ENCODE measurements at places on chromosomes 16 and 17.

DNA sequence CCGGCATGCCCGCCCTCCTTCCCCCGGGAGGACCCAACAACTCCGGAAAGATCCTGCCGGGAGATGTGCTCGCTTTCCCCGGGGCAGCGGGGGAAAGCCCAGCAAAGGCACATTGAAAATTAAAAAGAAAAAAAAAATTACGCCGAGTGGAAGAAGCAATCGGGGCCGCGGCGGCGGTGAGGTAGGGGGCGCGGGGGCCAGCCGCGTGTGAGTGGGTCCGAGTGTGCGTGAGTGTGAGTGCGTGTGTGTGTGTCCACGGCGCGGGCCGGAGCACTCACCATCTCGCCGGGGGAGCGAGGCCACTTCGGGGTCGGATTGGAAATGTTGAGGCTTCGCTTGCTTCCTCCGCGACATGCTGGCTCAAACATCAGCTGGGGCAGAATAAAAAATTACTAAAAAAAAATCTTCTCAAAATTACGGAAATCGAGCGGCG is at the start of gene SALL1:
SALL1 (minus strand) TSS at position 383 of the 433 bp plus-strand sequence; CDS start at position 354, 29 bp downstream.
- DNase-seq, result no peak

- DNase-seq, result peak; percentile 86
Observed at GRCh38 chr17:50919321-50920040, 53.3 kb upstream of the TOB1 start.

- DNase-seq, result no peak
Observed at GRCh38 chr16:85564277-85565051, 48.7 kb upstream of the GSE1 start.

- no peak for DNase-seq
Observed at GRCh38 chr17:28545787-28546415, 6.5 kb downstream of the UNC119 start.

DNA sequence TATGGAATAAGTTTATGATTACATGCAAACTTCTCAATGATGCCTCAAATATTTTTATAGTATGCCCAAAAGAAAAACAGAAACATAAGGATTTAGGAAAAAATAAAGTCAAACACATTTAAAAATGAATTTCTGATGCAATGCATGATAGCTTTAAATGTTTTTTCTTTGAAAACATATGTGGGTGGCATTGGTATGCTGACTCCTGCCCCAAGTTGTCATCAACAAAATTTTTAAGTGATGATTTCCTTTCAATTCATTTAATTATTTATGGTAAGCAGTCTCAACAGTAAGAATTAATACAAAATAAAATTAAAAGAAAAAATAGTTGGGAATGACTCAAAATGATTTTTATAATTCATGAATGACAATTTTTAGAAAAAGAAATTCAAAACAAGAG is 104.9 kb downstream of the CEP112 start:
- no peak for DNase-seq

GRCh38 chr16:73058221-73058615 is 10.3 kb upstream of the ZFHX3 start:
- DNase-seq, result no peak

DNA sequence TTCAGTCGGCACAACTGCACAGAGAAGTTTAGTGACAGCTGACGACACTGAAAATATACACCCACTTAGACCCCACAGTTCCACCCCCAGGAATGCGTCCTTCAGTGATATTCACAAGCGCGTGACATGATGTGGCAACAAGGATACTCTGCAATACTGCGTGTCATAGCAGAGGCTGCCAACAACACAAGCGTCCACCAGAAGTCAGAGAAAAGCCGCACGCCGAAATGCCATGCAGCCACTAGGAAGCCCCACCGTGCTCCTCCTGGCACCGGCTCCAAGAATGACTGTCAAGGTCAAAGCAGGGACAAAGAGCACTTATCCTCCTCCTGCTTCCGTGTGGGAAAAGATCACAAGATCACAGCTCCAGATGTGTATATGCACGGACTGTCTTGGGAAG is 3.5 kb downstream of the ATP2A3 start:
- no peak for DNase-seq

DNA sequence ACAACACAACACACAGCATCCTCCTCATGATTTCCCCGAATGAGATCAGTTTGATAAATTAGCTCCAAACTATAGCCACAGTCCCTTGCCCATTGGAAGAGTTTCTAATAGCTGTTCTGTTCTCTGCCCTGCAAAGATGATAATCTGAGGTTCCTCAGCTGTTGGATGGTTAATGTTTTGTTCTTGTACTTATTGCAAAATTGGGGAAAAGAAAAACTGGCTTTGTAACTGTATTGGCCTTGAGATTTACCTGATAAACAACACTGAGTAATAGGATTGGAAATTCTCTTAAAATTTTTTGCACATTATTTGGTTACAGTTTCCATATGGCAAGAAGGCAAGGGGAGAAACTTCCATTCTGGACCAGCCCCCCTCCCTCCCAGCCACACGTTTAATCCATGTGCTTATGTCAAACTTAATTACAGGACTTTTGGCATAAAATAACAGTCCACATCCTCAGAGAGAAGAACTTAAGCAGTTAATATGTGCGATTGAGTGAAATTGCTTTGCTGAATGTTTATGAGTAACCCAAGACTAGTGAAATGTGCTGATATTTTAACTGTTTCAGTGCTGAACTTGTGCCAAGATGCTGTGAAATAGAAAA is 119.1 kb upstream of the ZFHX3 start:
- no peak for DNase-seq
